ENCODE measurements at places on chromosomes 2 and 18.

DNA sequence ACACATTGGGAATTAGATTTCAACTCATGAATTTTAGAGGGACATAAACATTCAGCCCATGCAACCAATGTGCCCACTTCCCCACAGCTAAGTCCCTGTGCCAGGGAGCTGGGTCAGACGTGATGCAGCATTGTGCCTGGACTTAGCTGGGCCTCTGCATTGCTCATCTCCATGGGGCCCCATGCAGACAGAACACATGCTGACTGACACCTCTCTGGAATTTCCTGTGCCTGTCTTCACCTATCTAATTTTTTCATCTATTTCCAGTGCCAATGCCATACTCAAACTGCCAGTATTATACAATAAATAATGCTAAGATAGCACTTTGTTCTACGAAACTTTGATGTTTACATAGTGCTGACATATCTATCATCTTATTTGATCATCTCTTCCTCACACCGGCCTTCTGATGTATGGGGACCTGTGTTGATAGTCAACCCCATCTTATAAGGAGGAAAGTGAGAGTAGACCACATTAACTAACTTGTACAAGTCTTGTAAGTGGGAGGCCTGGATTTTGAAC lies 92.2 kb downstream of the CDC42EP3 start:
- DNase-seq = no peak

- no peak for DNase-seq
Measured at GRCh38 chr2:85605406-85606115, 3.1 kb upstream of the TMEM150A start.

DNA sequence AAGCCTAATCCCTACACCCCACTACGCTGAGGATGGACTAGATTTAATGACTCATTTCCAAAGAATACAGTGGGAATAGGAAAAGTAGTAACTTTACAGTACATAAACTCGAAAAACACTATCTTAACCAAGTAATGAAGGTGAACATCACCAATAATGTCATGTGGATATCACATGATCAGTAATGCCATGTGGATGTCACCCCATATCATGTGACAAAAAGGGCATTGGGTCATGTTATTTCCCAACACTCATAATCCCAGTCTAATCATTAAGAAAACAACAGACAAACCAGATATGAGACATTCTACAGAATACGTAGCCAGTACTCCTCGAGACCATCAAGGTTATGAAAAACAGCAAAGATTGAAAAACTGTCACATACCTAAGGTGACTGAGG lies 667.3 kb upstream of the CRIM1 start:
- no peak for DNase-seq

GRCh38 chr18:59479776-59480175 lies 120.7 kb upstream of the LMAN1 start:
- no peak for DNase-seq

- no peak for DNase-seq
Measured at GRCh38 chr2:11642972-11643371, 27.0 kb downstream of the NTSR2 start.

All from spleen (tissue), 13 donors.